ENCODE measurements at places on chromosomes 1 and 21.

GRCh38 chr1:93554883-93555872 lies 107.3 kb downstream of the FNBP1L start:
- DNase-seq = no peak

DNA sequence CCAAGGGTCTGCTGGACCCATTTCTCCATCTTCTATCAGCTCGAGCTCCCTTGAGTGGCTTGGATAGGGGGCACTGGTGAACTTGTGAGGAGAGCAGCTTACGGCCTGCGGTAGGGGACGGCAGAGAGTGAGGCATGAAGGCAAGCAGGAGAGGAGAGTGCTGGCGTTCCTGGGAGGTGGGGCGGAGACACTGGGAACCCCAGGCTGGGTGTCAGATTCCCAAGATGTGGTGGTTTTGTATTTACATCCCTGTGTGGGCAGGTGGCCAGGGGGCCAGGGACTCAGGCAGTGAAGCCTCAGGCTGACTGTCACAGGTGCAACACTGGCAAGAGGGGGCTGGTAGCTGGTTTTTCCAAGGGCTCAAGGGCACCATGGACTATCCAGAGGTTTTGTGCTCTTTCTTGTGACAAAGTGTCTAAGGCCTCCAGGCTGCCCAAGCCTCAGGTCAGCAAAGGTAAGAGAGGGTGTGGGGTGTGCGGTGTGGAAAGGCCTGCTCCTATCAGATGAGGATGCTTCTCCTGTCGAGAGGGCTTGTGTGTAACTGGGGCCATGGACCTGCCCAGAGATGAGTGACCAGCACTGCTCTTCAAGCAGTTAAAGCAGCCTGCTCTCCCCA lies 45.1 kb upstream of the ROR1 start:
- DNase-seq = no peak

- no peak for DNase-seq
These were observed 101.1 kb downstream of the ZP4 start for GRCh38 chr1:237789619-237790018.

GRCh38 chr1:32361674-32362473 lies 411 bp downstream of the FAM229A start:
- DNase-seq = no peak

GRCh38 chr1:30381671-30382365 lies 341.6 kb downstream of the MATN1 start:
- DNase-seq = no peak

- DNase-seq = no peak
These were observed 2.8 kb downstream of the KCNN3 start for GRCh38 chr1:154867064-154867825.

GRCh38 chr1:42424201-42424600 lies 31.6 kb downstream of the ZMYND12 start:
- no peak for DNase-seq

- no peak for DNase-seq
These were observed 3.9 kb upstream of the CD101 start for GRCh38 chr1:116997636-116998035.

- no peak for DNase-seq
These were observed 91.5 kb upstream of the ETS2 start for GRCh38 chr21:38714039-38714817.

DNA sequence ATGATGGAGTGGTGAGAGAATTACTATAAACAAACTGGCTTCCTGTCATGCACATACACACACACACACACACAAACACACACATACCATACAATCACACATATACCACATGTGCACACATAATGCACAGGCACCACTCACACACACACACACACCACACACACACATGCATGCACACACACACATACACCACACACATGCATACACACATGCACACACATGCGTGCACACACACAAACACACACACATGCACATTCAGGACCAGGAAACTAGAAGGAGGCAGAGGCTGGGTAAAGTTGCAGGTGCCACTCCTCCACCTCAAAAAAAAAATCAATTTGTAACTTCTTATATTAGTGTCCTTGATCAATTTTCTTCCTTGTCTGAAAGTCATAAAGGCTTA lies 153.0 kb downstream of the ASTN1 start:
- DNase-seq = no peak

GRCh38 chr1:198772626-198773025 lies 133.8 kb downstream of the PTPRC start:
- no peak for DNase-seq

- DNase-seq = no peak
These were observed 11.2 kb downstream of the TRIM62 start for GRCh38 chr1:33170351-33171274.

- no peak for DNase-seq
These were observed 261.4 kb downstream of the GRIK3 start for GRCh38 chr1:36772647-36773495.

- DNase-seq = no peak
These were observed 124.8 kb downstream of the CLEC20A start for GRCh38 chr1:178371933-178372388.

- no peak for DNase-seq
These were observed 11.6 kb upstream of the DNAJC6 start for GRCh38 chr1:65297706-65298105.

GRCh38 chr1:51768971-51769588 lies 109.4 kb downstream of the NRDC start:
- peak; percentile 77 for DNase-seq

DNA sequence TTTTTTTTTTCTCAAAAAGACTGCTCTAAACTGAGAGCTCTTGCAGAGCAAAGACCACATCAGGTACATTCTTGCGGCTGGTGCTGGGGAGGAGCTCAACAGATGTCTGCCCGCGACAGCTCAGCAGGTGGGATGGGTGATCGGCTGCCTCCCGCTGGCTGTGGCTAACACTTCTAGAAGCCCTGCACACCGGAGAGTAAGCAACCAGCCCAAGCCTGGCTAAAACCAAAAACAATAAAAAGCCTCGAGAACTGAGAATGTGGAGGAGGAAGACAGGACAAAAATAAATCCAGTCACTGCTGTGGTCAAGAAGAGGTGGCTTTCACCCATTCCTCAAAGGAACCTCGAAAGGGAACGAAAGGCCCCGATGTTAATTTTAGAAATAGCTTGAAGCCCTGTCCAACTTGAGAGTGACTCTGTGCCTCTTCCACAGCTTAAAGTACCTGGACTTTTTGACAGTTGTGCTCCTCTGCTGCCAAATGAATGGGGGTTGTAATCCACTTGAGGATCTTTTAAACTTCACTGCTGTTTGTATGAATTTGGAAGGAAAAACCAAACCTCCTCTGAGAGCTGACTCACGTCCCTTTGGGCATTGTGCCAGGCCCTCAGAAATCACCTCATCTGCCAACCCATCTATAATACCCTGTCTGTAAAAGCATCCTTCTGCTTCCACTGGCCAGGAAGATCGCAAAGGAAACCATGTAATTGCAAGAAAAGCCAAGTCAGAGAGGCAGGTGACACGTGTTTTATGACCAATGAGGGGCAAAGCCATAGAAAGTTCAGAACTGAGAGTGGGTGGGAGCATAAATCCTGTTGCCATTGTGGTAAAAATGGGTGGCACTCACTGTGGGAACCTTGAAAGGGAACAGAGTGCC lies 78.6 kb downstream of the KCNN3 start:
- DNase-seq = no peak

DNA sequence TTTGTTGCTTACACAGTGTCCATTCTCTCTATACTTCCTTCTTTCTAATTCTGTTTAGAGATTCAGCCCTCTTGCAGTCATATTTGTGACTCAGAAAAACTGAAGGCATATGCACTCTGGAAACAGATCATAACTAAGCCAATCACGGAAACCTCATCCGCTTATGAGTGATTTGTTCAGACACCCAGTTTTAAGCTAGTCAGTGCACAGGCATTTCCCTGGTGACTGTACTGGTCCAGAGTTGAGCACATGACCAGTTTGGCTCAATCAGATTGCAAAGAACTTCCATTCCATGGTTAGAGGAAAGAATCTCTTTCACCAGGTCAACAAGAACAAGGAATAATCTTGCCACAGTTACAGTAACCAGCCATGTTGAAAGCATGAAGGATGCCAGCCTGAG lies 69.2 kb upstream of the SGIP1 start:
- DNase-seq = no peak

GRCh38 chr1:38567401-38567800 lies 292.2 kb downstream of the RRAGC start:
- no peak for DNase-seq

- DNase-seq = peak; percentile 41
These were observed 41.7 kb downstream of the PRKCZ start for GRCh38 chr1:2091611-2092604.

DNA sequence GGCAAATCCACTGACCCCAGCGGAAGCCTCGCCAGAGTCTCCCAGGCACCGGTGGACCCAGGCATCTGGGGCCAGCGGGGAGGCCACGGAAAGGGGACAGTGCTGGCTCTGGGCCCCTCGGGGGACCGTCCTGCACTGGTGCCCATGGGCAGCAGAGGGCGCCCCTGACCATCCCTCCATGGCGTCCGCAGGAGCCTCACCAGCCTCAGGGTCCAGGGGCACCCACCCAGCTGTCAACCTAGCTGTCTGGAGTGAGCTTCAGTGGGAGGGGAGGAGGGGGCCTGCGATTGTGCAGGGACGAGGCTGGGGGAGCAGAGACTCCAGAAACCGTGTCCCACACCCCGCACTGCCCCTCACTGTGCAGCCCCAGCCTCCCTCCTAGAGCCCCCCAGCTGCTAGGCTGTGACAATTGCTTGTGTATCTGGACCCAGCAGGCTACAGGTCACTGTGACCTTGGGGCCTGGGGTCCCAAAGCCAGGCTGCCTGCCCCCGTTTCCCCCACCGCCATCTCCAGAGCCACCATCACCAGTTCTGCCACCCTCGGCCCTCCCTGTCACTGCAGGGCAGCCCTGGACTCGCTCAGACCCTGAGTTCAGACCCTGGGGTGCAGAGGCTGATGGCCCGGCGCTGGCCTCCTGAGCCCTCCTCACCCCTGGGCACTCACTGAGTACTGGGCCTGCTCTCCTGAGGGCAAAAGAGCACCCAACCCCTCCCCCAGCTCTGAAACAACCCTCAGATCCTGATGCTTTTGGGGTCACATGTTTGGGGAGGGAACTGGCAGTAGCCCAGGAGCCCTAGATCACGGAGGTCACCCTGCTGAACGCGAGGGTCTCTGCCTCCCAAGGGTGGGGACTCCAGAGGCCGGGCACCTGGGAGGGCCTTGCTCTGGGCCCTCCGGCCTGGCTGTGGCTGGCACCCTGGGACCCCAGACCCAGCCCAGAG lies 10.6 kb upstream of the COL6A1 start:
- DNase-seq = peak; percentile 12

GRCh38 chr1:34176830-34177603 lies at the start of gene C1orf94:
TSS of gene C1orf94 (plus strand) at chr1:34176907. CDS start at chr1:34177790, 883 bp downstream.
- DNase-seq = no peak

GRCh38 chr1:53654216-53655210 lies 84.5 kb downstream of the GLIS1 start:
- no peak for DNase-seq

- no peak for DNase-seq
These were observed 37.7 kb upstream of the ARHGAP29 start for GRCh38 chr1:94275083-94275482.

DNA sequence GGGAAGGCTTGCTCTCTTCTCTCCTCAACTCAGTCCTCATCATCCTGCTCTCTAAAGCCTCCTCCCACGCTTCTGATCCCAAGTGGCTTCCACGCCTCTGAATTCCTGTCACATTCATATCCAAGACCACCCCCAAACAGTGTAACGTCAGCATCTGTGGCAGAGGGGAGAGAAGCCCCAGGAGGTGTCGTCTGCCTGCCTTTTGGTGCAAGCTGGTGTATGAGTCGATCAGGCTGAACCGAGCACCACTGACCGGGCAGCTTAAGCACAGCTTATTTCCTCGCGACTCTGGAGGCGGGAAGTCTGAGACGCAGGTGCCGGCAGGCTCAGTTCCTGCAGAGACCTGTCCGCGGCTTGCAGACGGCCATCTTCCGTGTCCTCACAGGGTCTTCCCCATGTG lies 123.8 kb upstream of the RAB4A start:
- DNase-seq = no peak

GRCh38 chr1:205858141-205858961 lies 8.4 kb upstream of the PM20D1 start:
- no peak for DNase-seq
